ENCODE measurements at places on chromosomes 6 and 20.

DNA sequence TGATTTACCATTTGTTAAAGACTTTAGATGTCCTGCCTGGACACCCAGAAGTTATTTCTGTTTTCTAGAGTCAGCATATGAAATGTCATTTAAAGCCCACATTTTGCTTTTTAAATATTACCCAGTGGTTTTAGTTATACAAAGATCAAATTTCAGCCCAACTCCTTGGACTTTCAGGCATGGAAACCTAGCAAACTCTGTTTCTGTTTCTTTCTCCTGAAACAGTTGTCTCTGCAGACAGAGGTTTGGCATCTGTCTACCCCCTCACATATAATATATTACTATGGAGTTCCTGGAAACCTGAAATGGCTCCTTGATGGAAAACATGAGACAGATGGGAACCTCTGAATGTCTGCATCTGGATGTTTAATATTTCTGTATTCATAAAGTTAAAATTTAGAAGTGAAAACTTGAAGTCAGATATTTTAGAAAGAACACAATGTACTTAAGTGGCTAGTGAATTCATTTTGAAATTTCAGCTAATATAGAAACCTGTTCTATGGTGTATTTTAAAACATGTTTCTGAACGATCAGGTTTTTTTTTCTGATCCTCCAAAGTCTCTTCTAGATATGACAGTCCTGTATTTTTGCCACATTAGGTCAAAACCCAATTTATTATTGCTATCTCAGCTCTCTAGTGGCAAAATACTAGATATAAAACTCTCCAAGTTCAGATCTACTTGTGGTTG is 743.3 kb downstream of the CD109 start:
- DNase-seq: peak; percentile 87

- no peak for DNase-seq
These were observed 36.8 kb upstream of the MRPS10 start for GRCh38 chr6:42254505-42254904.

GRCh38 chr20:24730750-24731149 is 218.3 kb upstream of the CST7 start:
- DNase-seq: no peak

DNA sequence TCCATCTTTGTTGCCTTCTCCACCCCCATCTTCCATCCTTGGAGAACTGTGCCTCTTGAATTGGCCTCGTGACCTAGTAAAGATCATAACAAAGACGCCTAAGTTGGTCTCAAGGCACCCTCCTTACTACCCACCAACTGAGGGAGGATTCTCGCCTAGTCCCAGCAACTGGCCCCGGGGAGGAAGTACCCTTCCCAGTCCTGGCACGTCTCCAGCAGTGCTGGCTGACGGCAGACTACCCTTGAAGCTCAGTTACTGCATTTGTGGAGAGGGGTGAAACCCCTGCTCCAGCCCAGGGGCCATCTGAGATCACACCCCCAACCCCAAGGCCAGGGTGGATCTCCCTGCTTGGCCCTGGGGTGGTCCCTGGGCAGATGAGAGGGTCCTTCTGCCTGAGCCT is 2.1 kb upstream of the OSBPL2 start:
- DNase-seq: no peak

- no peak for DNase-seq
These were observed 109.5 kb downstream of the F13A1 start for GRCh38 chr6:6210994-6211393.

DNA sequence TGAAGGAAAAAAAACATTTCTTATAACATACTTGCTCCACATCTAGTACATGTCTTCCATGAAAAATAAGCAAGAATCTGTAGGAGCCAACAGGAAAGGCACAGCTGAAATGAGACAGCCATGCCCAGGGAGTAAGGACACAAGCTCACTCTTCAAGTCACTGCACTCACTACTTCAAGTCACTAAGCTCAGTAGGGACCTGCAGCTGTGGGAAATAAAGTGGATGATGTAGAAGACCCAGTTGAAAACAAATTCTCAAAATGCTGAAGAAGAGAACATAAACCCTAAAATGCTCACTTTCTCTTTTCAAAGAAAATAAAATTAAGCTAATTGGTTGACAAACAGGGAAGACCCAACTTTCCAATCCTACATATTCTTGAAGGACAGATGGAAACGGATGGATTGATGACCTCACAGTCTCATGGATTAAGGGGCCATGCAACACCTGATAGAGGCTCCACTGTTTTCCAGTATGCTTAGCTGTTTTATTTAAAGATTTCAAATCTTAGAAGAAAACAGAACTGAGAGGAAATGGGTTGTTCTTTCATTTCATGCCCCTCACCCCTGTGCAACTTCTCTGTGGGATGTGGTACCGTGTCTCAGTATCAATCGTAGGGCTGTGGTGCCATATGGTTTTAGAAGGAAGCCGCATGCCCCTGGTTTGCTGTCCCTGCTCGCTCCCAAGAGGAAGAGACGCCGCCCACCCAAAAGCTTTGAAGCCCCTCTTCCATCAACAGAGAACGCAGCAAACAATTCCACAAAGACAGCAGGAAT is 133.3 kb downstream of the WDR27 start:
- no peak for DNase-seq

DNA sequence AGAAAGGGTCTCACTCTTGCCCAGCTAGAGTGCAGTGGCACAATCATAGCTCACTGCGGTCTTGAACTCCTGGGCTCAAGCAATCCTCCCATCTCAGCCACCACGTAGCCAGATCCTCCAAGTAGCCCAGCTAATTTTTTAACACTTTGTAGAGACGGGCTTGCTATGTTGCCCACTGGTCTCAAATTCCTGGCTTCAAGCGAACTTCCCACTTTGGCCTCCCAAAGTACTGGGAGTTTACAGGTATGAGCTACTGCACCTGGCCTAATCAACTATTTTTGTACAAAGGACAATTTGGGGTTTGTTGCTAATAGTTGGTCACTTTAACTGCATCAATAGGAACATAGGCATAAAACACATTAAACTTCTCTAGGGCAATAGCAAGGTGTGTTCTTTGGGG is 29.9 kb upstream of the SYNCRIP start:
- DNase-seq: no peak

DNA sequence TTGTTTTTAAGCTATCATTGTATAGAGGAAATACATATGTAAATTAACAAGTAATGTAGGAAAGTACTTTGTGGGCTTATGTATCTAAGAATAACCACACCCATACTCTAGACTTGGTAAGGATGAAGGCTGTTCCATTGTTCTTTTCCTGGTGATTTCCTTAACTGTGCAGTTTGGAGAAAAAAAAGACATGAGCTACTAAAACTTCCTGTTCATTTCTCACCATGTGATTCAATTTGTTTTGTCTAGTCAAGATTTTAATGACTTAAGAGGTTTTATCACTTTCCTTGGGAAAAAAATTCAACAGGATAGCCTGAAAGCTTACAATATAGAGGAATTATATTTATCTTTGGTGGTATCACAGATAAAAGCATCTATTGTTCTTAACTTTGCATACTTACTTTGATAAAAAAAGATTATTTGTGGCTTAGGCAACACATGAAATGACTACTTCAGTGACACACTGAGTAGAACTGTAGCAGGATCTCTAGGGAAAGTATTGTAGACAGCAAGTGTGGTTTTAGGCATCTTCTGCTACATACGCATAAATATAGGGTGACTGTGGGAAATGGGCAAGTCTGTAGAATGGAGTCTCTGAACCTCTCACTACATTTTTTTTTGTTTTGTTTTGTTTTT is 80.3 kb downstream of the GJA1 start:
- no peak for DNase-seq

All from muscle of leg (tissue), 16 donors.